ENCODE measurements at places on chromosomes 13 and 19.

GRCh38 chr13:88908961-88909441, 1237.8 kb downstream of the SLITRK5 start:
- peak; percentile 64 for DNase-seq

GRCh38 chr19:7687177-7687576, 6.5 kb downstream of the TRAPPC5 start:
- DNase-seq, result no peak

DNA sequence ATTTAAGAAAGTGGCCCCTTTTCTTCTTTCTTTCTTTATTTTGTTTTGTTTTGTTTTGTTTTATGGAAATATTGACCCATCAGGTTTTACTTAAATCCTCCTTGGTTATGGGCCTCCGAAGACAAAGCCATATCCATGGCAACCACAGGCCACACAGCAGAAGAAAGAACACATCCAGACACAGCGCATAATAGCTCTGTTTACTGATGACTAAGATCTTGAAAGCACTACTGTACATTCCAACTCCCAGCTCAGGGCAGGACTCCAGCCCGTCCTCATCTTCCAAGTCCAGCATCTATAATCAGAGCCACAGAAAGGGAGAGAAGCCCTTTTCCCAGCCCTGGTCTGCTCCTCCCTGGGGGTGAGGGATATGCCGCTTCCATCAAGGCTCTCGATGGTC, 84.3 kb downstream of the NUFIP1 start:
- DNase-seq, result no peak

GRCh38 chr19:18029617-18030338, 21.8 kb downstream of the ARRDC2 start:
- no peak for DNase-seq

DNA sequence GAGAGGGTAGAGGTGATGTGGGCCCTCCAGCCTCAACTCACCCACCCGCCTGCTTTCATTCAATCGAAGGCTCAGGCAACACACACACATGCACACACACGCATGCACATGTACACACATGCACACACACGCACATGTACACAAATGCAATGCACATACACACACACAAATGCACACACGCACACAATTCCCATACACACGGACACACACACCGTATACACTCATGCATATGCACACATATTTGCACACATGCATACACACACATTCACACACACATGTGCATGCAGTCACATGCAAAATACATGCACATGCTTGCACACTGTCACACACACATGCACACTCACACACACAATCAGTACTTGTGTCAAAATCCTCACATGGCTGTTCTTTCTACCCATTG, 55.9 kb upstream of the SPACA7 start:
- DNase-seq, result no peak

DNA sequence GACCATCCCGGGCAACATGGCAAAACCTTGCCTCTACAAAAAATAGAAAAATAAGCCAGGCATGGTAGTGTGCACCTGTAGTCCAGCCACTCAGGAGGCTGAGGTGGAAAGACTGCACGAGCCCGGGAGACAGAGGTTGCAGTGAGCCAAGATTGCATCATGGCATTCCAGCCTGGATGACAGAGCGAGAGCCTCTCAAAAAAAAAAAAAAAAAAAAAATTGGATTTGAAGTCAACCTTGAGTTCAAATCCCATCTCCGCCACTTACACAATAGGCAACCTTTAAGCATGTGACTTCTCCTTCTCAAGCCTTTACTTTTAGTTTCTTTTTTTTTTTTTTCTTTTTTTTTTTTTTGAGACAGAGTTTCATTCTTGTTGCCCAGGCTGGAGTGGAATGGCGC, 12.0 kb downstream of the KASH5 start:
- no peak for DNase-seq

DNA sequence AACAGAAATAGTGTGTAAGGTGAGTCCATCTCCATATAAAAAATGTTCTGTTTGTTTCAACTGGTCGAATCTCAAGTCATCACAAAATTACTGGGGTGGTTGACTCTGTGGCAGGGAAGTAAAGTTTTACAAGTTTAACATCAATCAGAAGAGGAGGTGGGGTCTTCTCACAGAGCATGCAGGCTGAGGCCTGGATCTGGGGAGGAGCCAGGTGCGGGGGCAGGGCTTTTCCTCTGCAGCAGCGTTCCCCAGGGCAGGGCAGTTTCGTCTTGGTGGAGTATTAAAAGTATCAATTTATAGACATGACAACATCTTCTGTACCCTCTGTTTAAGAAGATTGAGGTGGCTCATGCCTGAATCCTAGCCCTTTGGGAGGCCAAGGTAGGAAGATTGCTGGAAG, 68.8 kb downstream of the SLC7A9 start:
- no peak for DNase-seq

DNA sequence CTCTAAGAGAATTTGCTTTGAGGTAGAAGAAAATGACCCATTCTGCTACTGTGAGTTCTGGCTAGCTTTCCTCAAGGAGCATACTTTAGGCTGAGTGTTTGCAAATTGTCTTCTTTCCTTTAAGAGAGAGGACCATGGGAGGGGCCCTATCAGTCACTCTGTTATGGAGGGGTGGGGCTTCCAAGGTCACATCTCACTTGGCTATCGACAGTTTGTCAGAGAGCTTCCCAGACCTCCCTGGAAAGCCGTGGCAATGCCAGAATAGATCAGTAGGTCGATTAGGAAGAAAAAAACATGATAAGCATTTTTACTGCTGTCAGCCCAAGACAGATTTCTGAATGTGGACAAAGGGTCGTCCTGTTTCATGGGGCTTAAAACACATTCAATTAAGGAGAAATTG, 93.3 kb downstream of the OXGR1 start:
- peak; percentile 50 for DNase-seq

DNA sequence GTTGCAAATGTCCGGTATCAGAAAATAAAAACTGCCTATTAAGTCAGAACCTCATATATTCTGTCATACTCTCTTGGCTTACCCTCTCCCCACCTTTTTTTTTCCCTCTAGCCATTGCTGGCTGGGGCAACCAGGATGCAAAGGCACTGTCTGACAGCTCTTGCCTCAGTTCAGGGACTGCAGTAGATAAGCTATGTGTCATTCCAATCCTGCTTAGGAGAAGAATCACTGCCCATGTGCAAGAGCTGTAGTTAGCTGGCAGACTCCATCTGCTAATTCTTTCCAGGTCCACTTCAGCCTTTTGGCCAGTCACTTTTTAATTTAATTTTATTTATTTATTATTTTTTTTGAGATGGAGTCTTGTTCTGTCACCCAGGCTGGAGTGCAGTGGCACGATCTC, 895.6 kb upstream of the SLC10A2 start:
- DNase-seq, result no peak

DNA sequence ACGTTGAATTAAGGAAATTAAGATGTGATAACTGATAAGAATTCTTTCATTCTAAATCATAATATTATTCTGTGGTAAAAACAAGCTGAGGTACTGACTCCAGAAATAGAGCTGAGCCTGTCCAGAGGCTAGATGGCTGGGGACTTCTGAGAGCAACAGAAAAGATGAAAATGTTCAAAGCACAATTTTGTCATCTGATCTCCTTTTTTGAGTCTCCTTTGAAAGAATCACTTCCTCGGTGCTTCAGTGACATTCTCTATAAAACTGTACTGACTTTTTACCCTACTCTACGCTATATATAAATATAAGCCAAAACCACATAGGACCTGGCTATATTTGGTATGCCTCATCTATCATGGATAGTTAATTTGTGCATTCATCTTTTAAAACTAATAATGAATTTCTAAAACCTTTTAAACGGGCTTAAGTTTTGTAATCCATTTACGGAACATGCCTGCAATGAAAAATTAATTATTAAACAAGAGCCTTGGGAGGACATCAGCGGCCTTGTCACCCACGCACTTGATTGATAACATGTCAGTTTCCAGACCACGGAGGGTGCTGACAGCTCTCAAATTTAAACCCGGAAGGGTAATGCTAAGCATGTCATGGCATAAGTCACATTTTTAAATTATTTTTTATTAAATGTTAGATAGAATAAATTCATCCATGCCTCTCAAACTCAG, 235.5 kb downstream of the PCDH9 start:
- no peak for DNase-seq

- DNase-seq, result peak; percentile 76
Measured at GRCh38 chr13:51542346-51543242, 41.7 kb upstream of the WDFY2 start.

GRCh38 chr19:39846678-39847486, 703 bp upstream of the FBL start:
- peak; percentile 71 for DNase-seq

GRCh38 chr13:97212601-97213040, 9.5 kb upstream of the MBNL2 start:
- DNase-seq, result peak; percentile 77

DNA sequence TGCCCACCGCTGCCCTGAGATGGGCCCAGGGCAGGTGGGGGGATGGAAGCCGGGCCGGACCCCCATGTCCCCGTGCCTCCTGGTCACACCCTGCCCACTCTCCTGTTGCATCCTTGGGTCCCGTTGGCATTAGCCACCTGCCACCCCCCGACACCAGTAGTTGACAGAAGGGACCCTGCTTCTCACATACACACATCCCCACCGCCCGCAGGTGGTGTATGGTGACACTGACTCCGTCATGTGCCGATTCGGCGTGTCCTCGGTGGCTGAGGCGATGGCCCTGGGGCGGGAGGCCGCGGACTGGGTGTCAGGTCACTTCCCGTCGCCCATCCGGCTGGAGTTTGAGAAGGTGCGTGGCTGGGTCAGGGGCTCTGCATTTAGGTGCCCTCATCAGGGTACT, 5.2 kb upstream of the SPIB start:
- DNase-seq, result no peak

DNA sequence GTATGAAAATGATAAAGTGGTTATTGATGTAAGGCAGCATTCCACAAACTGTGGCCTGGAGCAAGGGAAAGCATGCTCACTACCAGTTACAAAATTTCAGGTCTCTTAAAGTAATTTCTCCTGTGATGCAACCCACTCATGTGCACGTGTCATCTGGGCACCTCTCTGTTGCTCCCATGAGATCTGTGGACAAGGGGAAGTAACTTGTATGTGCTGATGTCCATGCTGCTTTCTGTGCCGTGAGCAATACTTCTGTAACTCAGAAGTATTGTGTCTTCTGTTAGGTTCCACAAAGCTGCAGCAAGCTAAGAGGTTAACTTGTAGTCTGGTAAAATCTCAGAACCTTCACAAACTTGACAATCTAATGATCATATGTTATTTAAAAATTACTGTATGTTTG, 930.0 kb upstream of the SLITRK6 start:
- DNase-seq, result peak; percentile 61

DNA sequence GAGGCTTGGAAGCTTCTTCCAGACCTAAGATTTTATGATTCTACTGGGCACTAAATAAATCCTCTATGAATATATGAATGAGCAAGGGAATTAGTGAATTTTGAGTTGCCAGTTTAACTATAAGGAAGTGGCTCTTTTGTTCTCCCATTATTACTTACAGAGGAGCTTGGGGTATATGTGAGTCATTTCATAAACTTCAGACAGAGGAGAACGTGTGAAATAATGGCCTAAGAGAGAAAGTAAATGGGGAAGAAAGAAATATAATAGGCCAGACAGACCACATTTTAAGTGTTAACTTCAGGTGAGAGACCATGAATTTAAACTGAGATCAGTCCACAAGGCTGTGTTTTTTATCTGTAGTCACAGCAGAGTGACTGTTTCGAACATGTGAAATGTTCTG, 570.9 kb downstream of the GPC6 start:
- no peak for DNase-seq

- no peak for DNase-seq
Measured at GRCh38 chr13:28067491-28067890, 32.9 kb downstream of the FLT3 start.

DNA sequence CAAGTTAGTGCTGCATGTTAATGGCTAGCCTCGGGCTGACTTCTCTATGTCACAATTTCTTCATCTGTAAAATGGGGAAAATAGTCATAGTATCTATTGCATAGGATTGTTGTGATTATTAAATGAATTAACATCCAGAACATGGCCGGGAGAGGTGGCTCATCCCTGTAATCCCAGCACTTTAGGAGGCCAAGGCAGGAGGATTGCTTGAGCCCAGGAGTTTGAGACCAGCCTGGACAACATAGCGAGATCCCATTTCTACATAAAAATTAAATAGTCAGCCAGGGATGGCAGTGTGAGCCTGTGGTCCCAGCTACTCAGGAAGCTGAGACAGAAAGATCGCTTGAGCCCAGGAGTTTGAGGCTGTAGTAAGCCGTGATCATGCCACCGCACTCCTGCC, 21.8 kb upstream of the FBL start:
- no peak for DNase-seq

- DNase-seq, result peak; percentile 32
Measured at GRCh38 chr19:41427647-41428480, 690 bp upstream of the B3GNT8 start.

- peak; percentile 78 for DNase-seq
Measured at GRCh38 chr13:44116562-44117332, 237.0 kb downstream of the LACC1 start.

GRCh38 chr13:33742321-33742720, 75.6 kb upstream of the RFC3 start:
- no peak for DNase-seq

DNA sequence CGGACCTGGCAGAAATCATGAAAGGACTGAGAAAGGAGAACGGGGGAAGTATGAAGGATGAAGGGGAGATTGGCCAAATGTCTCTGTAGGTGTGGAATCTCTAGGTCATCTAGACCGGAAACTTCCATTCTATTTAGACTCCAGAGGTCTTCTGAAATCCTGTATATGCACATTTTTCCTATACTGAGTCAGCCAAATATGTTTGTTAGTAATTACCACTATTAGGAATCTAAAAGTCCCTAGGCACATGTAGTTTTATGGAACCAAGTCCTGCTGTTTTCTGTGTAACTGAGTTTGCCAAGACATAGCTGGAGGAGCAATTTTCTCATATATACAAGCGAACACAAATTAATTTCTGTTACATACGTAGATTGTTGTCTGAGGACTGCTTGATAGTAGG, 498.1 kb downstream of the GPC5 start:
- DNase-seq, result no peak

GRCh38 chr19:6739390-6739882, at the start of gene TRIP10:
TRIP10 (plus strand) TSS chr19:6739680; CDS start chr19:6739762, 82 bp downstream.
- peak; percentile 84 for DNase-seq

DNA sequence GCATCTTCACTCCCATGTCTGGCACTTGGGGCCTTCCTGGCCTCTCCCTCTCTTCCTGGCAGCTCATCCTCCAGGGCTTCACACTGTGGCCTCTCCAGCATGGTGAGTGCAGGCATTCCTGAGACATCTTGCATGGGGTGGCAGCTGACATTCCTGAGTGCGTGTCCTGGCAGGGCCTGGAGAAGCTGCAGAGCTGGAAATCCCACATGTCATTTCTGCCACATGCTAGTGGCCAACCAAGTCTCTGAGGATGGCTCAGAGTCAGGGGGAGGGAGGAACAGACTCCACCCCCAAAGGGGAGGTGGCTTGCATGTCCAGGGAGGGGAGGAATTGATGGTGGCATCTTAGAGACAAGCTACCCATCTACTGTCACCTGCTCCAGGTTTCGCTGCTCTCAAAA, 41.6 kb upstream of the AMER2 start:
- DNase-seq, result no peak

- DNase-seq, result no peak
Measured at GRCh38 chr13:21324803-21325202, 134.3 kb downstream of the ZDHHC20 start.
